T-helper 17 cell (primary cell): ENCODE measurements at places on chromosomes 6 and 20. TPM values are rescaled to one million over a fixed set of nuclear protein-coding genes. Genes with fewer than 3 reads are reported as not detected.

The ACOT13 gene
- 5.3 TPM for total RNA-seq

The CDH4 gene
- 0.55 TPM for total RNA-seq

The MRPL14 gene
- 13.7 TPM for total RNA-seq

The DEFB115 gene
- not detected for total RNA-seq

The SUMO4 gene
- total RNA-seq = 9.0 TPM

The POM121L2 gene
- total RNA-seq = not detected

GRCh38 chr6:31446481-31446880 is 43.1 kb downstream of the MICA start:
- H3K4me1 ChIP-seq = peaks cover 4% of the 10 kb centered on the region
- no peak for DNase-seq
- H3K4me3 ChIP-seq = no peak overlapping the region
- H3K27ac ChIP-seq = no peak overlapping the region

DNA sequence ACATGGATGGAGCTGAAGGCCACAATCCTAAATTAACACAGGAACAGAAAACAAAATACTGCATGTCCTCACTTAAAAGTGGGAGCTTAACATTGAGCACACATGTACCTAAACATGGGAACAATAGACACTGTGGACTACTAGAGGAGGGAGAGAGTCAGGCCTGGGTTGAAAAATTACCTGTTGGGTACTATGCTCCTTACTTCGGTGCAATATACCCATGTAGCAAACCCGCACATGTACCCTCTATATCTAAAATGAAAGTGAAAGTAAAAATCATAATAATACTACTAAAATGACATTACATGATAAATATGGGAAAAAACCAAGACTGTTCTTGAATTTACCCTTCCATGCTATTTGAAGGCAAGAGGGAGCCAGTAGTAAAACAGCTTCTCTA is 1273.8 kb upstream of the ADGRB3 start:
- peak overlapping the region; percentile 9 for H3K27ac ChIP-seq
- peaks cover 5% of the 10 kb centered on the region for H3K4me1 ChIP-seq
- no peak for DNase-seq
- H3K27me3 ChIP-seq = no peaks in the 10 kb centered on the region
- no peaks in the 10 kb centered on the region for H3K36me3 ChIP-seq

GRCh38 chr20:44651684-44652423 is at the start of gene ADA:
Gene ADA (minus strand): TSS chr20:44651699. CDS start chr20:44651607, 92 bp downstream.
- H3K4me3 ChIP-seq = peak within 1 kb of the TSS; percentile 92
- H3K4me1 ChIP-seq = peaks cover 41% of the 10 kb centered on the region
- peaks cover 3% of the 10 kb centered on the region for H3K36me3 ChIP-seq
- H3K27ac ChIP-seq = peak within 1 kb of the TSS; percentile 94

- DNase-seq = no peak
- peaks cover 5% of the 10 kb centered on the region for H3K36me3 ChIP-seq
- H3K27me3 ChIP-seq = no peaks in the 10 kb centered on the region
- peaks cover 69% of the 10 kb centered on the region for H3K4me1 ChIP-seq
- H3K4me3 ChIP-seq = peak overlapping the region; percentile 79
Measured at GRCh38 chr6:16486661-16487060, 248.3 kb downstream of the GMPR start.

DNA sequence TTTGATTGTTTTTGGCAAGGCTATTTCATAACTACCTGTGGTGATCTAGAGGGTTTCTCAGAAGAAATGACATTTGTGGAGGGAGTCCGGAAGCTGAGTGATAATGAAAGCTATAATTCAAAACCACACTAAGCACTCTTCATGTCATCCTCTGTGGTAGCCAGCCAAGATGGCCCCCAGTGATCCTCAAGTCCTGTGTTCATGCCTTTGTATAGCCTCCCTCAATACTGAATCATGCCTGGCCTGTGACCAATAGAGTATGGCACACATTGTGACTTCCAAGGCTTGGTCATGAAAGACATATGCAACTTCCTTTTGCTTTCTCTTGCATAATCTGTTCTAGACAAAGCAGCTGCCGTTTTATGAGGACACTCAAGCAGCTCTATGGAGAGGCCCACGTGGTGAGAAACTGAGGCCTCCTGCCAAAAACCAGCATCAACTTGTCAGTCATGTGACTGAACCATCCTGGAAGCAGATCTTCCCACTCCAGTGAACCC is 12.8 kb upstream of the DNAAF9 start:
- H3K36me3 ChIP-seq = peaks cover 3% of the 10 kb centered on the region
- H3K27me3 ChIP-seq = no peaks in the 10 kb centered on the region
- no peak for DNase-seq
- H3K27ac ChIP-seq = no peak overlapping the region

DNA sequence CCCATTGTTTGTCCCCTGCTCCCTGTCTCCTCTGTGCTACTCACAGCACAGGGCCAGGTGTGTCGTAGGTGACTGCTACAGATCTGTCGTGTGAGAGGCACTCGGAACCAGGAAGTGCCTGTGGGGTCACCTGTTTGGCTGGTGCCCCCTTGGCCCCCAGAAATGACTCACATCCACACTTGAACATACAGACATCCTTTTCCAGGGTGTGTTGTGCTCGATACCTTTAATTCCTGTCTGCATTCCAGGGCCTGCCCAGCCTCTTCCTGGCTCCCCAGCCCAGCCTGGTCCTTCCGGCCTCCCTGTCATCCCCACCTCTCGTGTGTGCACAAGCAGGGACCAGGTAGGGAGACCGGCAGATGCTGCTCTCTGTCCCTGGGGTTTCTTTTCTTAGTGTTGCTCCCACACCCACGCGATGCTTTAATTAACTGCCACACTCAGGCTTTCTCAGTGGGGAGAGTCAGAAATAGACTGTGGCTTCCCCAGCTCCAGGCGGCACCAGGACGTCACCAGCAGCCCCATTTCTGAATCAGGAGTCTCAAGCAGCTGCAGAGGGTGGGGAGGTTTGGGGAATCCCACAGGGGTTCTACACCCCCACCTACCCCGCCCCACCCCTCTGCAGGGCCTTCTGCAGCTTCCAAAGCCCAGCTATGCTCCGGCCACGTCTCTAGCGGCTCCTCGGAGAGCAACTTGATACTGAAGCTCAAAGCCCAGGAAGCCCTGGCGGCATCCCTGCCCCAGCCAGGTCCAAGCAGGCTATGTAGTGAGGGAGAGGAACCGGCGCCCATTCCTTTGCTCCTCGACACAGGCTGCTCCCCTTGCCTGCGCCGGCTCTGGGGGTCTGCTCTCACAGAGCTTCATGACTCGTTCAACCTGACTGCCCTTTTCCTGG is 102.2 kb downstream of the SYCP2 start:
- no peak overlapping the region for H3K27ac ChIP-seq
- peaks cover 7% of the 10 kb centered on the region for H3K36me3 ChIP-seq
- H3K4me3 ChIP-seq = no peak overlapping the region

DNA sequence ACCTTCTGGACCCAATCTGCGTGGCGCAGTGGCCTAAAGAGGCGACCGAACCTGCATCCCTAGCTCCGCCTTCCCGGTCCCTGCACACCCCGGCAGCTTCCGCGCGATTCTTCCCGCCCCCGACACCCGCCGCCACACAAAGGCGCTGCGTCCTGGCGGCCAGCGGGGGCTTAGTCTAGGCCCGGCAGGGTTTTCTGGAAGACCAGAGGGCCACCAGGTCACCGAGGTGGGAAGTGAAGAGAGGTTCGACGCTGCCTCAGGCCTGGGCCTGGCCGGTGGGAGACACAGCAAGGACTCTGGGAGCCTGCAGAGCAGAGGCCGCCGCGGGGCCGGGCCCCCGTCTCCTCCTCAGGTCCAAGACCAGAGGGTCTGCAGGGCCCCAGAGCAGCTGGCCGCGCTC is 154.9 kb downstream of the OR2B2 start:
- peaks cover 36% of the 10 kb centered on the region for H3K4me1 ChIP-seq
- H3K27me3 ChIP-seq = no peaks in the 10 kb centered on the region
- peak overlapping the region; percentile 92 for H3K4me3 ChIP-seq
- H3K27ac ChIP-seq = peak overlapping the region; percentile 86

- no peak overlapping the region for H3K27ac ChIP-seq
- no peak for DNase-seq
Measured at GRCh38 chr6:16717275-16717942, 43.9 kb downstream of the ATXN1 start.

- H3K36me3 ChIP-seq = no peaks in the 10 kb centered on the region
- H3K27ac ChIP-seq = no peak overlapping the region
- no peaks in the 10 kb centered on the region for H3K27me3 ChIP-seq
- no peaks in the 10 kb centered on the region for H3K4me1 ChIP-seq
- no peak for DNase-seq
Measured at GRCh38 chr6:68328156-68328555, 306.9 kb upstream of the ADGRB3 start.

GRCh38 chr20:54131675-54132611 is 41.8 kb downstream of the CYP24A1 start:
- no peak for DNase-seq
- H3K4me3 ChIP-seq = no peak overlapping the region
- H3K27ac ChIP-seq = no peak overlapping the region
- H3K27me3 ChIP-seq = no peaks in the 10 kb centered on the region
- H3K4me1 ChIP-seq = no peaks in the 10 kb centered on the region

DNA sequence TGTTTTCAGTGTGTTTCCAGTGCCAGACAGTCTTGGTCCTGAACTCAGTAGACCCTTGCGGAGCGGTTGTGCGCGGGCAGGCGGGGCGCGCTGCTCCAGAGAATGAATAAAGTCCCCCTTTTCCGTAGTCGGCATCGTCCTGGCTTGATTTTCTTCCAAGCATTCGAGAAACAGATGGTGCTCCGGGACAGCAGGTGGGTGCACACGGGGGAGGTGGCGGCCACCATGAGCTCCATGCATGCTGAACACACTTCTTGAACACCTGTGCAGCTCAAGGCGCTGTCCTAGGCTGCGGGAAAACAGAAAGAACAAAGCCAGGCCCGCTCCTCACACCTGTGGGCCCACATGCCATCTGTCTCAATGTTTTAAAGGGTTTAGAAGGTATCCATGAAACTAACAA is 125.2 kb downstream of the TAF4 start:
- no peaks in the 10 kb centered on the region for H3K4me1 ChIP-seq
- H3K27ac ChIP-seq = no peak overlapping the region
- peaks cover 6% of the 10 kb centered on the region for H3K27me3 ChIP-seq

DNA sequence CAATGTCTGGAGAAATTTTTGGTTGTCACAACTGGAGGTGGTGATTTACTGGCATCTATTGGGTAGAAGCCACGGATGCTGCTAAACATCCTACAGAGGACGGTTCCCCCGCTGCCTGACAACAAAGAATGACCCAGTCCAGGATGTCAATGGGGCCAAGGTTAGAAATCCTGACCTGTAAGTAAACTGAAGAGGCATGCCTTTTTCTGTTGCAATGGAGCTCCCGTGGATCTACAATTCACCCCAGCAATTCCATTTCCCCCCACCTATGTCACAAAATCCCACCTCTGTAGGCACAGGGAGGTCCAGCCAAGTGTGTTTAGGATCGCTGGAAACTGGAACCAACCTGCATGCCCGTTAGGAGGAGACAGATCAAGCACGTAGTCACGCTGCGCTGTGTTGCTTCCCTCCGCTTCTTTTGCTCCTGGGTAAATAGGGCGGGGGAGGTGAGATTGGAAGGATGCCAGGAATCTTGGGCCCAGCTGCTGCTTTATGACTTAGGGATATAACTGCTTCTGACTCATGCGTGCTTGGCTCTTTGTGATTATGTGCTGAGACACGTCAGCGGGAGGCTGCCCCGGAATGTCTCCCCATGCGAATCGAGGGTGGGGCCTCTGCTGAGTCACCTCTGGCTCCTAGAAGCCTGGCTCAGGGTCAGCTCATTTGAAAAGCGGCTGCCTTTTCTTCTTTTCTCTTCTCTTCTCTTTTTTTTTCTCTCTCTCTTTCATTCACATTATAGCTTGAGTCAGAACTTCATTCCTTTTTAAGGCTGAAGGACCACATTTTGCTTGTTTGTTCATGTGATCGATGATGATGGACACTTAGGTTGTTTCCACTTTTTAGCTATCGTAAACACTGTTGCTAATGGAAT is 12.4 kb upstream of the PEDS1 start:
- peaks cover 9% of the 10 kb centered on the region for H3K4me1 ChIP-seq
- peak; percentile 52 for DNase-seq
- no peaks in the 10 kb centered on the region for H3K27me3 ChIP-seq
- H3K36me3 ChIP-seq = peaks cover 2% of the 10 kb centered on the region
- peak overlapping the region; percentile 78 for H3K4me3 ChIP-seq

DNA sequence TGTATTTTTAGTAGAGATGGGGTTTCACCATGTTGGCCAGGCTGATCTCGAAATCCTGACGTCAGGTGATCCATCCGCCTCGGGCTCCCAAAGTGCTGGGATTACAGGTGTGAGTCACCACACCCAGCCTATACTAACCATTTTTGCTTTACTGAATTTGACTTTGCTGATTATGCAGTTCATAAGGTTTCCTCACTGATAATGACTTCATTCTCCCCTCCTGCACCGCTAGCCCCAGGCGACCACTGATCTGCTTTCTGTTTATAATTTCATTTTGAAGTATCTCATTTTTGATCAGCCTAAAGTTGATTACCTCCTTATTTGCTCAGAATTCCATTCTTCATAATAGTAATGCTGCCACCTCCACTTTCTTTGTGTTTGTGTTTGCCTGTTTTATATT is 48.7 kb upstream of the FAM83D start:
- H3K27me3 ChIP-seq = no peaks in the 10 kb centered on the region
- peaks cover 4% of the 10 kb centered on the region for H3K36me3 ChIP-seq
- no peak for DNase-seq
- peak overlapping the region; percentile 93 for H3K27ac ChIP-seq
- H3K4me1 ChIP-seq = peaks cover 73% of the 10 kb centered on the region

DNA sequence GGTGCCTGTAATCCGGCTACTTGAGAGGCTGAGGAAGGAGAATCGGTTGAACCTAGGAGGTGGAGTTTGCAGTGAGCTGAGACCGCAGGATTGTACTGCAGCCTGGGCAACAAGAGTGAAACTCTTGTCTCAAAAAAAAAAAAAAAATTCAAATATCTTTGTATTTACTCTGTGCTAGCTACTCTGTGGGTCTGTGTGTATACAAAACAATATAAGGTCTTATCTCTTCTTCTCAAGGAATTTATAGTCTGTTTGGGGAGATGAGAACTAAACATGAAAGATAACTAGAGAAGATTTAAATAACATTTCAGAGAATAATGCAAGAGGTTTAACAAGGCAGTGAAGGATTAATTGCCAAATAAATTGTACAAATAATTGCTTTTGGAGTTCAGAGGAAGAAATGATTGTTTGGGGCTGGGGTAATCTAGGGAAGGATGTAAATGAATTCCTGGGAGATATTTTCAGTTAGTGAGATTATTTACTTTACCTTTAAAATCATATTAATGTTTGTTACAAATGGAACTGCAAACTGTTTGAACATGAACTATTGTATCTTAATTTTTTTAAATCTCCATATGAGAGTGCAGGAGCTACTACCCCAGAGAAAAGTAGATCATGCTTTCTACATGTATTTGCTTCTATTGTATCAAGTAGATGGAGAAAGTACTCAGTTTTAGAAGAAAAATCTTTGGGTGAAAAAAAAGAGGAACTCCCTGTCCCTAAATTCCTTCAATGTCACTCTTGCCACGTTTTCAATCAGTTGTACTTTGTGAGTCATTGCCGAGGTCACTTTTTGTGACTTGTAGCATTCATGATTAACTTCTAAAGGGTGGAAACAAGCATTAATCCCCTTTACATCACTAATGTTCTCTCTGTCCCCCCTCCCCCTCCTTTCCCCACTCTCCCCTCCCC is 39.0 kb downstream of the NCOA3 start:
- H3K36me3 ChIP-seq = no peaks in the 10 kb centered on the region
- DNase-seq = no peak
- peaks cover 38% of the 10 kb centered on the region for H3K4me1 ChIP-seq
- H3K4me3 ChIP-seq = no peak overlapping the region
- H3K27me3 ChIP-seq = no peaks in the 10 kb centered on the region

- H3K4me1 ChIP-seq = peaks cover 10% of the 10 kb centered on the region
- no peak for DNase-seq
- no peak overlapping the region for H3K27ac ChIP-seq
- H3K4me3 ChIP-seq = no peak overlapping the region
- H3K27me3 ChIP-seq = no peaks in the 10 kb centered on the region
Measured at GRCh38 chr6:3011592-3011991, 11.9 kb downstream of the NQO2 start.
